ENCODE measurements at places on chromosomes 11 and 22.

GRCh38 chr11:88569342-88569741, 231.8 kb upstream of the CTSC start:
- DNase-seq, result no peak

GRCh38 chr22:19378344-19378674, 53.2 kb downstream of the HIRA start:
- DNase-seq, result no peak

- no peak for DNase-seq
Measured at GRCh38 chr11:9646324-9646723, 17.6 kb upstream of the SWAP70 start.

DNA sequence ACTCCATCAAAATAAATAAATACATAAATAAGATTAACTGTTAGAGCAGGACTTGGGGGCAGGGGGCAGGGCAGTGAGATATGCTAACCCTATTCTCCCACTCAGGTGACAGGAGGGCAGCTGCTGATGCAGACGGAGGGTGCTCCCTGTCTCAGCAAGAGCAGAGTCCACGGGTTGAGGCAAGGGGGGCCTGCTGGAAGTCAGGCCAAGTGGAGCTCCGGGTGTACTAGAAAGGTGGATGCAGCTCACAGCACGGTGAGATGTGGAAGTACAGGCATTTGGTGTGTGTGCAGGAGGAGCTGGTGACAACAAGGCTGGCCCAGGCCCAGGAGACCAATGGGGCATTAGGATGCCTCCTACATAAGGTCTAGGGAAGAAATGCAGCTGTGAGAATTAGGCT, 467.3 kb upstream of the B3GAT1 start:
- no peak for DNase-seq

- no peak for DNase-seq
Measured at GRCh38 chr11:66240781-66241136, 27.7 kb upstream of the RAB1B start.

GRCh38 chr11:109695696-109696095, 273.7 kb downstream of the C11orf87 start:
- DNase-seq, result no peak

GRCh38 chr11:9977554-9977953, 313.7 kb downstream of the SWAP70 start:
- no peak for DNase-seq

DNA sequence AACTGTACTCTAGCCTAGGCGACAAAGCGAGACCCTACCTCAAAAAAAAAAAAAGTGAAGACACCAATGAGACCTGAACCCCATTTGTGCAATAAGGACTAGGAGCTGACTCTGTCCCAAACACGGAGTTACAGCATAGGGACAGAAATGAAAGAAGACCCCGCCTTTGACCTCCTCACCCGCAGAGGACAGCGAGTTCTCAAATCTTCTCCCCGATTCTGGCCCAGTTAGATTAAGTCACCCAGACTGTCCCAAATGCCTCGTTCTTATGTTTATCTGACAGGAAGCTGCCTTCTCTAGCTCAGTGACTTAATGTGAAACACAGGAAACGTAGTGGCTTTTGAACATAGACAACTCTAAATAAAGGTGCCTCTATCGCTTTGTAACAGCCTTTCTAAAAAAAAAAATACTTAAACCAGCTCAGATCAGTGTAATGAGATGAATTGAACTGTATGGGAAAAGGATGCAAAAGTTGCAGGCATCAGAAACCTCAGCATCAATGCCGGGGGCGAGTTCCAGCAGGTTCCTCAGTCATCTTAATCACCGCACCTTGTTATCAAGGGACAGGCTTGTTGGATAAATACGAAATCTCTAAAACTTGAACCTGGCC, 10.6 kb downstream of the MYH9 start:
- peak; percentile 30 for DNase-seq

- DNase-seq, result no peak
Measured at GRCh38 chr11:118415062-118415738, 13.8 kb downstream of the ATP5MG start.

DNA sequence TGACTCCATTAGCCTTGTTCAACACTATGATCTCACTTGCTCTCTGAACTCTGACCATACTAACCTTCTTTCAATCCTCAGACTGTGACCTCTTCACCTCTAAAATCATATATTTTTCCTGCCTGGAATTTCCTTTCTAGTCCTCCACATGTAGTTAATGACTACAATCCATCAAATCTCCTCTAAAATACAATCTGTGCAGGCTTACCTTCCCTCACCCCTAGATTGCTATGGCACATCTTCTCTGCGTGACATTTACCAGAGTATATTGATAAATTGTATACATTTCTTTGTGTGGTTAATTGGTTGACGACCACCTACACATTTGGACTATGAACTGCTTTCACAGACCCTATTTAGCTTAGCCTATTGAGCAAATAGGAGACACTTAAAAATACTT, 1330.2 kb upstream of the TENM4 start:
- DNase-seq, result no peak

DNA sequence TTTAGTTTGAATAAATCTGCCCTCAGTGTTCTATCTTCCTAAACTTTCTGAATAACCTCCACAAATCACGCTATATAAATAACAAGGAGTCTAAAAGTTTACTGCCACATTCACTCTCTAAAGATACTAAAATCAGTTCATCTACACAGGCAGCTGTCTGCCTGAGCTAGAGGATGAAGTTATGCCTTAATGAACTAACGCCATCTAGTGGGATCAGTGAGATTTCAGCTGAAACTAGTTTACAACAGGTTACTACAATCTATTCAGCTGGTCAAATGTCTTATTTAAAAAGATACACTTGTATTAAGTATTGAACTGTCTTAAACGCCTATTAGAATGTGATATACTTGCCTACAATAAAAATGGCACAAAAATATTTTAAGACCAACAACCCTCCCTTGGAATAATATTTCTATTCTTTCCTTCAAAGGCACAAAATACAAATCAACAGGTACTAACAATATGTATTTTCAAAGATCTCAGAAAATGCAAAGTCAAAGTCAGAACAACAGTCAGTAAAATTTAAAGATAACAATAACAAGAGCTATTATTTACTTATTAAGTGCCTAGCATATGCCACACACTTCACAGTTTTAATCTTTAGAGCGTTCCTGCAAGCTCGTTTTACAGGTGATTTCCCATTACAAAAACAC, 84.1 kb downstream of the LARGE2 start:
- peak; percentile 28 for DNase-seq

- no peak for DNase-seq
Measured at GRCh38 chr22:50522806-50523438, 2.5 kb downstream of the SCO2 start.

DNA sequence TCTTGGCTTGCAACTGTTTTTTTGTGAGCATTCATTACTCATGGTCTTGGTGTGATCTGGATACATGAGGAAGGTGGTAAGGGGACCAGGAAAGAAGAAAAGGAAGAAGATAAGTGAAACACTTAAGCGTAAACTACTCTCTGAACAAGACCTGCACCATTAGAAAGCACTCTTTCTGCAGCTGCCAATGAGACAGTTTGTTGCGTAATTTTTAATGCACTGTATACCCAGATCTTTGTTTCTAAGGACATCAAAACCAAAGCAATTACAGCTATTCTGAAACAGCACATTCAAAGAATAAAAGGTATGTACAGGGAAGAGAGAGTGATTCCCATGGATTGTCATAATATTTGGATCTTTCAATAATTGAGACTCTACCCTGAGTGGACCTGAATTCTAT, 147.4 kb downstream of the BLID start:
- DNase-seq, result no peak

- no peak for DNase-seq
Measured at GRCh38 chr11:457111-457760, 7.2 kb downstream of the PTDSS2 start.

DNA sequence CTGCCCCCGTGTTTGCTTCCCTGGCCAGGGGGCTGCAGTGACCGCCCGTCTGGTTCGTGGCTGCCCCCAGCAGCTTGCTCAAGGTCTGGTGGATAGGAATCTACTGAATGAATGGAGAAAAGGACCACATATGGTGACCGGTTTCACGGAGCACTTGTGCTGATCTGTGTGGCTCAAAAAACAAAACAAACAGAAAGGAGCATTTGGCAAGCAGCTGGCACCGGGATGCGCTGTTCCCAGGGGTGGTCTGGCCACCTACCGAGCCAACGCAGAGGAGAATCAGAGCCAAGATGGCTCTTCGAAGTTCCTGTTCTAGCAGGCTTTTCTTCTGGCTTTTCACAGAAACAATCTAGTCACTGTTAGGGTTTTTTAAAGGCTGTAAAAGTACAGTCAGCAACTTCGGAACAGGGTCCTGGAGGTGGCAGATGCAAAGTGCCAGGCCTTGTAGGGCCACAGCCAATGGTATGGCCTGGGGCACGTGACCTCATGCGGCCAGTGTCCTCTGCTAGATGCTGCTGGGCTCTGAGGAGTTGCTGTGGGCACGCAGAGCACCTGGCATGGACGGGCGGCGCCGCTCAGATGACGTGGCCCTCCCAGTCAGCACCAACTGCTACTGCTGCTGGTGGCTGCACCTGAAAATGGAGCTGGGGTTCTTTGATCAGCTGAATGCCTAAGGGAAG, 27.3 kb upstream of the PACSIN2 start:
- DNase-seq, result no peak

DNA sequence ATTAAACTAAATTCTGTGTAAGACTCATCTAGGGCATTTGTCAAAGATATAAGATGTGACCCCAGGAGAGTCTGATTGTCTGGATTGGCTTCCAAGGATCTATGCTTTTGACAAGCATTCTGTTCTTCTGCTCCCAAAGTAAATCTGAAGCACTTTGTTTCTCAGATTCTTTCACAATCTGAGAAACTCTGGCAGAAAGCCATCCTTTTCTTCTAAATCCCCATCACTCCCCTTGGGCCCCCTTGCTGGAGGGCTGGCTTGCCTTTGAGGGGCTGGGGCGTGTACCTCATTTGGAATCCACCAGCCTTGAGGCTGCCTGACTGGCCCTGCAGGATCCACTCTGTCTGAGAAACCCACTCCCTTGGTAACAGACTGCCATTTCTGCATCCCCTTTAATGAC, 173.5 kb upstream of the CTSC start:
- no peak for DNase-seq

DNA sequence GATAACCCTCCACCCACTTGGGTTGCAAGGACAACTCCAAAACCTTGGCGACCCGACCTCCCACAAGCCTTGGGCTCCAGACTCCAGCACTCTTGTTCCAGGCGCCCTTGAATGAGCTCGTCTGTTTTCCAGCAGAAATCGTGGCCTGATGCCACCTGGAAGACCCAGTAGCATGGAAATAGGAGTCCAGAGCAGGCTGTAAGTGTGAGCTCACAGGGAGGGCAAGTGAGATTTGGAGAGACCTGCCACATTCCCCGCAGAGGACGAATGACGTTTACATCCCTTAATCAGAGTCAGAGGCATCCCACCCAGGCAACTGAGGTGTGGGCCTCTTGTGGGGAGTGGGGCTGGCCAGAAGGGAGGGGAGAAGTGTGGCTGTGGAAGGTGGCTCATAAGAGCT, 71.9 kb downstream of the LDLRAD3 start:
- no peak for DNase-seq

GRCh38 chr11:131800452-131800851, 430.0 kb downstream of the NTM start:
- DNase-seq, result no peak

GRCh38 chr11:113698515-113698914, 7.6 kb downstream of the TMPRSS5 start:
- DNase-seq, result no peak

DNA sequence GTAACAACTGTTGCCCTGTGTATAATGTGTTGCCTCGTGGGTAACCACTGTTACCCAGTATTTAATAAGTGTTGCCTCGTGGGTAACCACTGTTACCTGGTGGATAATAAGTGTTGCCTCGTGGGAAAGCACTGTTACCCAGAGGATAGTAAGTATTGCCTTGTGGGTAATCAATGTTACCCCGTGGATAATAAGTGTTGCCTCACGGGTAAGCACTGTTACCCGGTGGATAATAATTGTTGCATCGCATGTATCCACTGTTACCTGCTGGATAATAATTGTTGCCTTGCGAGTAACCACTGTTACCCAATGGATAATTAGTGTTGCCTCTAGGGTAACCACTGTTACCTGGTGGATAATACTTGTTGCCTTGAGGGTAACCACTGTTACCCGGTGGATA, 17.1 kb upstream of the NXPE4 start:
- no peak for DNase-seq

DNA sequence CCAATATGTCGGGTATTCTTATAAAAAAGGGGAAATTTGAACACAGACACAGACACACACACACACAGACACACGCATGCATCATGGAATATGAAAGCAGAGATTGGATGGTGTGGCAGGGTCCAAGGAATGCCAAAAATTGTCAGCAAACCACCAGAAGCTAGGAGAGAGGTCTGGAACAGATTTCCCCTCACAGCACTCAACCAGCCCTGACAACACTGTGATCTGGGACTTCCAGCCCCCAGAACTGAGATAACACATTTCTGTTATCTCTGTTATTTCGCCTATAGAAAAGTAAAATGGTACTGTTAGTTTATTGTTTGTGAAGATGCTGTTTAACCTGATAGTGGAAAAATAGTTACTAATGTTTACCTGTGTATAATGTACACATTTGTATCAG, 145.4 kb upstream of the ZBED5 start:
- DNase-seq, result no peak

DNA sequence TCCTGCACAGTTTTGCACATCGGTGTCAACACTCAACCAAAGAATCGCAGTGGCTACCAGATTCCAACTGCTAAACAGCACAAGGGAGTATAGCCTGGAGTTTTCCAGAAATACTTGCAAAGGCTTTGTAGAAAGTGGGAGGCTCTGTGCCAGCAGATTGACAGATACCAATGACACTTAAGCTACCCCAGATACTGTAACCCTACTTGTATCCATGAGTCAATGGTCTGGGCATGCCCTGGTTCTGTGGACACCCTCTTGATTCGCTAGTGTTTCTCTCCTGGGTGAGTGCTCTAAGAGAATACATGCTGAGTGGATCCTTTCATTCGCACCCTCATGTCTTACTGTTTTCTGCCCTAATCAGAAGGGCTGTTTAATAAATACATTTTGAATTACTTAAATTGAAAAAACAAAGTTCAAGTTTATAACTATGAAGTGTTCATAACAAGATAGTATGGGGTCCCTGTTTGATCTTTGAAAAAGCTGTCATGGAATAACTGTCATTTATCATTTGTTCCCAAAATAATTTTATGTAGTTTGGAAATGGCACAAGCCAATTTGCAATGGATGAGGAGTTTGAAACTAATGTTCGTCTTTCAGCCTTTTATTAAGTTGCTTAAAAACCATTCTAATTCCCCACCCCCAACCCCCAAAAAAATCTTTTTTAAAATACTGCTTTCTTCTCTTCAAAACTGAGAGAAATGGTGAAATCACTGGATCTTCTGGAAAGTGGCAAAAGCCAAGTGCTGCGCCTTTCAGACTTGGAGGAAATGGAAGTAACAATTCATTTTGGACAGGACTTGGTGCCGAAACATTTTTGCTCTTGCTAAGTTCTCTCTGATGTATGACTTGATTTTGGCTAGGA, 600.5 kb upstream of the TENM4 start:
- no peak for DNase-seq

- DNase-seq, result no peak
Measured at GRCh38 chr11:15958910-15959309, 397.4 kb downstream of the SOX6 start.

All from DND-41 (cell line).